Lung microvascular endothelial cell (primary cell): ENCODE measurements at places on chromosomes 6 and 20.

- no peak for DNase-seq
These were observed 559.6 kb upstream of the NRSN1 start for GRCh38 chr6:23566418-23566817.

GRCh38 chr6:129863664-129864063, 2.5 kb upstream of the TMEM244 start:
- DNase-seq, result no peak

GRCh38 chr20:14883324-14883723, 545.9 kb upstream of the FLRT3 start:
- DNase-seq, result no peak

DNA sequence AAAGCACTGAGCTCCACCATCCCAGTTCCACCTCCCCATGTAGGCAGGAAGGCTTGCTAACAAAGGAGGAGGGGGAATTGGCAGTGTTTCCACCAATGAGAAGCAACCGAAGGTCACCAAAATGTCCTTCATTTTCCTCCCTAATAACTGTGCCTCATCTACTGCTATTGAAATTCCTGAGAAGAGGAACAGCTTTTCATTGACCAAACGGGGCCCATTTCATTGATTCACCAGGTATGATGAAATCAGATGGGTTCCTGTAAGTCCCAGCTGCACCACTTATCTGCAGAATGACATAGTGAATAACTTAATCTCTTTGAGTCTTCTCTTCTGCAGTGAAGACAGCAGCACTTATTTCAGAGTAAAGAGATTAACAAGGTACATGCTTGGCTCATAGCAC, 17.3 kb downstream of the TREM1 start:
- no peak for DNase-seq
